ENCODE measurements at places on chromosomes 1 and 21.

- DNase-seq: no peak
Observed at GRCh38 chr21:15272171-15272570, 207.4 kb upstream of the NRIP1 start.

DNA sequence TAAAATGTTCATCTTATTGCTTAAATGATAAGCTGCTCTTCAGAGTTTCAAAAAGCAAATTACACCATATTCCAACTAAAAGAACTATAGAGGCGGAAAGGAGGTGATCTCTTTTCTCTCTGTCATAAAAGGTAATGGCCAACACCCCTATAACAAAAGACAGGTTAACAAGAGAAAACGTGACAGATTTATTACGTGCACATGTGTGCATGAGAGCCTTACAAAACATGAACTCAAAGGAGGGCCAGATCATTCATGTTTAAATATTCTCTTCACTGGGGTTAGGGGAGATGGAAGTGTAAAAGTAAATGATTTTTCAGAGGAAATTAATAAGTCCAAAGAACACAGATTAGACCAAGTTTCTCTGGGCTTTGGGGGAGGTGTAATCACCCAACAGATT, 26.5 kb upstream of the FMO2 start:
- no peak for DNase-seq

DNA sequence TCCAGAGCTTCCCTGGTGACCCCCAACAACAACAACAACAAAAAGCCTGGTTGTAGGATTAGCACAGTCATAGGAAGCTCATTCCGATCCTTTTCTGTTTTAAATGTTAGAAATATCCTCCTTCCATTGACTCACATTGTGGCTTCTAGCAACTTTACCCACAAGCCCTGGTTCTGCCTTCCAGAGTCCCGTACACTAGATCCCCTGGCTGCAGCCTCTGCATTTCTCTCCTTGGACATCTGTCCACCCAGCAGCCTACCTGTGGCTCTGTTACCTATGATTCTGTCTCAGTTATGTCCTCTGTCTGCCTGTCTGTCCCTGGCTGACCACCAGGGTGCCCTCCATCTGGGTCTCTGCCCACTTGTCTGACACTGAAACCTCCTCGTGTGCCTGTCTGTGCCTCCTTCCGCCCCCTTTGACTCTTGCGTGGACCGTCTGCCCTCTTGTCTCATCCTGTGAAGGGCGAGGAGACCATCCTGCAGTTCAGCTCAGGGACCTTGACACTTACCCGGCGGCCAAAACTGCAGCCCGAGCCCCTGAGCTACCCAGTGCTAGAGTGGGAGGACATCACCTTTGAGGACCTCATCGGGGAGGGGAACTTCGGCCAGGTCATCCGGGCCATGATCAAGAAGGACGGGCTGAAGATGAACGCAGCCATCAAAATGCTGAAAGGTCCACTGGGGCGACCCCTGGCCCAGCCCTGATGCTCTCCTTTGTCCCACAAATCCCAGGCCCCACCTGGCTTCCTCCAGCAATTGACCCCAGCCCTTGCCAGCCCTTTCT, 16.1 kb downstream of the TIE1 start:
- DNase-seq: no peak

DNA sequence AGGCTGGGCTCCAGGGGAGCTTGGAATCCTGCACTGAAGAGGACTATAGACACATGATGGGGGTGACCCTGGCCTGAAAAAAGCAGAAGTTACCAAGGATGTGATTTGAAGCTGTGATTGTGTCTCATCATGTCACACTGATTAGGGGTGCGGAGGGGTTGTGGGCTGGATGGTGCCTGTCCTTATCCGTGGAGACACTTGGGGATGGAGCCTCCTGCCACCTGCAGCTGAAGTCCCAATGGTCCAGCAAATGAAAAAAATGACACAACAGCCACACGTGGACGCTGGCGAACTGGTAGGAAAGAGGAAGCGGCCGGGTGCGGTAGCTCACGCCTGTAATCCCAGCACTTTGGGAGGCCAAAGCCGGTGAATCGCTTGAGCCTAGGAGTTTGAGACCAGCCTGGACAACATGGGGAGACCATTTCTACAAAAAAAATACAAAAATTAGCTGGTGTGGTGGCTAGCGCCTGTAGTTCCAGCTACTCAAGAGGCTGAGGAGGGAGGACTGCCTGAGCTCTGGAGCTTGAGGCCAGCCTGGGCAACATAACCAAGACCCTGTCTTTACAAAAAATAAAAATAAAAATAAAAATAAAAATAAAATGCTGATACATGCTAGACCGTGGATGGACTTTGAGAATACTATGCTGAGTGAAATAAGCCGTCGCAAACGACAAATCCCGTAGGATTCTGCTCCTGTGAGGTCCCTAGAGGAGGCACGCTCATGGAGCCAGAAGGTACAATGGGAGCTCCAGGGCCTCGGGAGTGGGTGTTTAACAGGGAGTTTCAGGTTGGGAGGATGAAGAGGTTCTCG, 838 bp upstream of the IBA57 start:
- DNase-seq: no peak

DNA sequence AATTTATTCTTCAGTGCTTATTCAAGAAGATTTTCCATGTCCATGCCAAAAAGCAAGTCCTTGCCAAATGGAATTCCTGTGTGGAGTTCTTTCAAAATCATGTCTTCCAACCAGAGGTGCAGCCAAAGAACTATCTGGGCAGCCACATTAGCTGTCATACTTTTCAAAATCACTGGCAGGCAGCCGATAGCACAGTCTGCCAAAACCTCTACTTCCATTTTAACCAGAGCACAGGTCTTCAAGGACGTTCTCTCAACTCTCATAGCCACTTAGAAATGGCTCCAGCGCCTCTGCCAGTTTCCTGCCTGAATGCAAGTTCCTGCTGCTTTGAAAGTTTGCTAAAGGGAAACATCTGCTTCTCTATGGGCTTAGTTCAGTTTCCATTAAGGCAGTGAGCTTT, 975.7 kb upstream of the ADGRL4 start:
- no peak for DNase-seq

- DNase-seq: peak; percentile 25
Observed at GRCh38 chr1:110255392-110255787, 45.3 kb downstream of the KCNC4 start.

DNA sequence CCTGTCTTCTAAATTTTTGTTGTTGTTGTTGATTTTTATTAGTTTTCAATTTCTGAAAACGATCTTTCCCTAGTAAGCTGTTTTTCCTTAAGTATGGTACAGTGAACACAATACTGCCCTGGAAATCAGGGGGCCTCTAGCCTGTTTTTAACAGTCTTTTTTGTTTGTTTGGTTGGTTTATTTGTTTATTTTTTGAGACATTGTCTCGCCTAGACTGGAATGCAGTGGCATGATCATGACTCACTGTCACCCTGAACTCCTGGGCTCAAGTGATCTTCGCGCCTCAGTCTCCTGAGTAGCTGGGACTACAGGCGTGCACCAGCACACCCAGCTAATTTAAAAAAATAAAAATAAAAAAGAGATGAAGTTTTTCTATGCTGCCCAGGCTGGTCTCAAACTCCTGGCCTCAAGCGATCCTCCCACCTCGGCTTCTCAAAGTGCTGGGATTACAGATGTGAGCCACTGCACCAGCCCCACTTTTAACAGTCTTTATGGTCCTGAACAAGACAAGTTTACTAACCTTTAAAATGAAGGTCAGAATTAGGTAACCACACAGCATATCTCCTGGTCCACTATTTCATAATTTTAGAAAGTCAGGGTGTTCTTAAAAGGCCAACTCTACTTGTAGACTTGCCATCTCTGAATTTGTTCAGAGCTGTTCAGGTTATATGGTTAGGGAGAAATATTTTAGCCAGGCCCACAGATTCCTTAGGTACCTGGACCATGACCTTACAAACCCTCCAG, 35.4 kb downstream of the TBCE start:
- DNase-seq: no peak

- peak; percentile 62 for DNase-seq
Observed at GRCh38 chr1:86154571-86155050, 2.0 kb downstream of the COL24A1 start.

- peak; percentile 72 for DNase-seq
Observed at GRCh38 chr1:152111515-152111968, 3.7 kb downstream of the TCHH start.

DNA sequence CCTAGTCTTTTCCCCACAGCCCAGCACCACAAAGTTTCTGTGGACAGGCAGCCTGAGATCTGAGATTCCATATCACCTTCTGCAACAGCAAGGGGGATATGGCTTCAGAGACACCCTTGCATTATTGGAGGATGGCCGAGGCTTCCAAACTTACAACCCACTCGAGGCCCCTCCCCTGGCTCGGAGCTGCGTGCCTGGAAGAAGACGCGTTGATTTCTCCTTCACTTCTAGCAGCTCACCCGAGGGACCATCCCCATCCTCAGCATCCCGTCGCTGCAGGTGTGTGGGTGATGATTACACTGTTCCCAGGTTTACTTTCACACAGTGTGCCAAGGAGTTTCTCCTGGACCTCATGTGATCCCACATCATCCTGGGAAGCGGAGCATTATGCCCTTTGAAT, 277.9 kb downstream of the MATN1 start:
- no peak for DNase-seq

- no peak for DNase-seq
Observed at GRCh38 chr1:172778456-172779455, 119.9 kb downstream of the FASLG start.

- no peak for DNase-seq
Observed at GRCh38 chr1:40477678-40478053, 576 bp downstream of the ZFP69 start.

DNA sequence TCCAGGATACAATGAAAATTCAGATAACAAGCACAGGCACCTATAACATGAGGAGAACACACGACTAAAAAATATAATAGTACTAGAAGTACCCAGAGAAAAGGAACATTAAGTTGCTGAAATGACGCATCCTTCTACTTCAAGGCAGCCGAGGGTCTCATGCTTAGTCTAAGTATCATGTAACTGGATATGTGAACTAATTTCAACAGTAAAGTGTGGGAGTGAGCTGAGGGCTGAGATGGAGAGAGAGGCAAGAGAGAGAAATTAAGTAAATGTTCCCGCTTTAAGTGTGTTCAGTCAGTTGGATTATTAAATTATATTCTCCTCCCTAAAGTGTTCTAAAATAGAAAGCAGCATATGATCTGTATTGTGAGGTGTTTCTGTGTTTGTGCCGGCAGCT, 152.2 kb upstream of the KRTAP19-8 start:
- DNase-seq: no peak

DNA sequence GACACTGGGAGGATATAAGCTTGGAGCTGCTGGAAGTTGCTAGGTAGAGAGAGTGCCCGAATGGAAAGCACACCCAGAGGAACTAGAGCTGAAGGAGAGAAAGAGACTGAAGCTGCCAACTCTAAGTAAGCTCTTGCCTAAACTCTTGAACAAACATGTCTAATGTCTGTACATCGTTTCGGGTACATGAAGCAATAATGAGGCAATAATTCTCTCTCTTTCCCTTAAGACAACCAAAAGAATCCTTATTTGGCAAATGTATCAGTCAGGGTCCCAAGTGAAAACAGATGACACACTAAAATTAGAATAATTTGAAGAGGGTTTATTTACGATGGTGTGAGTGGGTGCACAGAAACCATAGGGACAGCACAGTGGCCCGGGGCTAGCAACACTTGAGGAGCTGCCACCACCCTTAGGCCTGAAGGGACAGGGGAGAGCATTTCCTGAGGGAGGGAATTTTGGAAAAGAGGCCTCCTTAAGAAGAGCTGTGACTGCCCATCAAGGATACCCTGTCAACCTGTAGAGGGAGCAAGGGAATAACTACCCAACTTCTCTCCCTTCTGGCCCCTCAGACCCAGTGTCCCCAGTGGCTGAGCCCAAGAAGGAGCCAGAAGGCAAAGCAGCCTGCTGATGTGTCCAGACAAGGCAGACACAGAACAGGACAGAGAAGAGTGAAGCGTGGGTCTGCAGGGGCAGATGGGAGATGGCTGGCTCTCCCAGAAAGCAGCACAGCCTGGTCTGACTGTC, 36.1 kb upstream of the KHDRBS1 start:
- DNase-seq: peak; percentile 87

- no peak for DNase-seq
Observed at GRCh38 chr1:185532856-185533255, 201.3 kb upstream of the HMCN1 start.

DNA sequence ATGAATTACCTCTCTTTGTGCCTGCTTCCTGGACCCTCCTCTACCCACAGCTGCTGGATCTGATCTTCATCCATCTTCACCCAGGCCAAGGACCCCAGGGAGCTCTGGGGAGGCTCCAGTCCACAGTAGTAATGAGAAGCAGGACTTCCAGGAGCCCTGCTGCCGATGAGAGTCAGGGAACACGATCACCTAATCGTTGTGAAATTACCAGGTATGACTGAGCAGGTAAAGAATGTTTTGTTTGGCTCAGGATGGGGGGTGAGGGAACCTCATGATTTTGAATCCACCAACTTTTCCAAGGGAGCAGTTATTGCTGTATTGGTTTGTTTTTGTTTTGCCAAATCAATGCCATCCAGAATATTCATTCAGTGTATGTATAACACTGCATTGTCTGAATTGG, 454.0 kb downstream of the PLPP3 start:
- DNase-seq: no peak

DNA sequence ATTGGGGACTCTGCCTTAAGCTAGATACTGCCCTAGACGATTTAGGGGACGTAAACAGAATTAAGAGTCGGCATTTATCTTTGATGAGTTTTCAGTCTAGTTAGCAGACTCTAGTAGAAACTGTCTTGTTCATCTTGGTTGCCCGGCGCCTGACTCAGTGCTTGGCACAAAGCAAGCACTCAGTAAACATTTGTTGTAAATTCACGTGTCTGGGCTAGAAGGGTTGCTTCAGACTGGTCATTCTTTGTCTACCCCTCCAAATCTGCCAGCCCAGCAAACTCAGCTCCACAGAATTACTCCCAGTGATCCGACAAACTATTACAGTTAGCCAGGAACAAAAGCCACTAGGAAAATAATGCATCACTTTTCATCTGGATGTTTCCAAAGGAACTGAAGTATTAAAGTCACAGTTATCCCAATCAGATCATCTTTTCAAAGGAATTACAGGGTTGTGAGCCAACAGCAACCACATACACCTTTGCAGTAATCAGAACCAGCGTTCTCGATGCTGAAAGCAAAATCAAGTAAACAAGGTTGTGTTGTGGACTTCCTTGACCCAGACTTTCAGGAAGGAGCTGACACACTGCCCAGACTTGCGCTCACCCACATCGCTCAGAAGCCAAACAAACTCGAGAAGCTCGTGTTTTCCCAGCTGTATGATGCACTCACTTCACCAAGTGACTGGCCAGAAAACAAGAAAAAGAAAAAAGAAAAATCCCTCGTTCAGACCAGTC, 66.5 kb upstream of the GADD45A start:
- DNase-seq: no peak

DNA sequence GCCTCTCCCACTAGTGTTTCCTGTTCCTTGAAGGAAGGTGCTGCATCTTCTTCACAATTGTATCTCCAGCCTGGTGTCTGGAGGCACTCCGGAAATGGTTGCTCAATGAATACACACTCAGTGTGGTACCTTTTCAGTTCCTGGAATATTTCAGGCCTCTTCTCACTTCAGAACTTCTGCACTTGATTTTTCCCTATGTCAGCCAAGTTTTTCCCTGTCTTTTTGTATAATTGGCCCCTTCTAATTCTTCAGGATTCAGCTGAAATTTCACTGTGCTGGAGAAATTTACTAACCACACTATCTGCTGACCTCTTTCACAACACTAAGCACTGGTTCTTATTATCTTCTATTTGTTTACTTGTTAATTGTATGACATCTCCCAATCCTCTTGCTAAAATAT, 61.2 kb upstream of the MAP10 start:
- DNase-seq: no peak

All from ELF-1 (cell line).